RWPE1 (cell line): ENCODE measurements at places on chromosomes 11 and 22.

DNA sequence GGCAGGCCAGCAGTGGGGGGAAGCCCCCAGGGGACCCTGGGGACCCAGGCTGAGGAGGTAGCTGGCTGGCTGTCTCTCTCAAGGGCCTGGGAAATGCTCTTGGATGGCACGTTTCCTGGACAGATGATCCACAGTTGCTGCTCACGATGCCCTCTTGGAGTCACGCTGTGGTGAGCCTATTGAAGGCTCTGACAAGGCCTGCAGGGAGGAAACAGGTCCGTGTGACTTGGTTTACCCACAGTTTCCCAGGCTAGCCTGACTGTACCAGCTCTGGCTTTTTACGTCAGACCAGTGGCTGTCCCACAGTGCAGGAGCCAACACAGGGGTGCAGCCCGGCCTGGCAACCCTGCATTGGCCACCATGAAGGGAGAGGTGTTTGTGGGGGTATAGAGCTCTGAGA lies 29.2 kb upstream of the PPARA start:
- DNase-seq = no peak

DNA sequence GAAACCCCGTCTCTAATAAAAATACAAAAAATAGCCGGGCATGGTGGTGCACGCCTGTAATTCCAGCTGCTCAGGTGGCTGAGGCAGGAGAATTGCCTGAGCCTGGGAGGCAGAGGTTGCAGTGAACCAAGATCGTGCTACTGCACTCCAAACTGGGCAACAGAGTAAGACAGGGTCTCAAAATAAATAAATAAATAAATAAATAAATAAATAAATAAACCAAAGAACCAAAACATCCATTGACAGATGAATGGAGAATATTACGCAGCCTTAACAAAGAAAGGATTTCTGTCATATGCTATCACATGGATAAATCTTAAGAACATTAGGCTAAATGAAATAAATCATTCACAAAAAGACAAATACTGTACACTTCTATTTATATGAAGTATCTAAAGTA lies 11.1 kb upstream of the CSTF3 start:
- DNase-seq = no peak

DNA sequence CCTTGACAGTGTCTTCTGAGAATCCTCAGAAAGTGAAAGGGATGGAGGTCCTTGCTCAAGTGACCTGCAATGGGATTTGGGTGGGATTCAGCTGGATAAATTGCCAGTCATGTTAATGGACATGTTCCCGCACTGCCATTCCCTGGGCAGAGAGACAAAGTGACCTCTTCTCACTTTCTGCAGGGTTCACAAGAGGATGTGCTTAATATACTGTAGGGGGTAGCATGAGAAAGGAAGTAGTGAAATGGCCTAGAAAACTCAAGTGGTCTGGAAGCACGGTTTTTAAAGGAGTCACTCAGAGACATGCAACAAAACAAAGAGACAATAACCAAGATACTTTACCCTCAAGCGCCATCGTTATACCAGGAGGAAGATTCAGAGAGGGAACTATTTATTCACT lies 70.2 kb downstream of the NELL1 start:
- DNase-seq = no peak

DNA sequence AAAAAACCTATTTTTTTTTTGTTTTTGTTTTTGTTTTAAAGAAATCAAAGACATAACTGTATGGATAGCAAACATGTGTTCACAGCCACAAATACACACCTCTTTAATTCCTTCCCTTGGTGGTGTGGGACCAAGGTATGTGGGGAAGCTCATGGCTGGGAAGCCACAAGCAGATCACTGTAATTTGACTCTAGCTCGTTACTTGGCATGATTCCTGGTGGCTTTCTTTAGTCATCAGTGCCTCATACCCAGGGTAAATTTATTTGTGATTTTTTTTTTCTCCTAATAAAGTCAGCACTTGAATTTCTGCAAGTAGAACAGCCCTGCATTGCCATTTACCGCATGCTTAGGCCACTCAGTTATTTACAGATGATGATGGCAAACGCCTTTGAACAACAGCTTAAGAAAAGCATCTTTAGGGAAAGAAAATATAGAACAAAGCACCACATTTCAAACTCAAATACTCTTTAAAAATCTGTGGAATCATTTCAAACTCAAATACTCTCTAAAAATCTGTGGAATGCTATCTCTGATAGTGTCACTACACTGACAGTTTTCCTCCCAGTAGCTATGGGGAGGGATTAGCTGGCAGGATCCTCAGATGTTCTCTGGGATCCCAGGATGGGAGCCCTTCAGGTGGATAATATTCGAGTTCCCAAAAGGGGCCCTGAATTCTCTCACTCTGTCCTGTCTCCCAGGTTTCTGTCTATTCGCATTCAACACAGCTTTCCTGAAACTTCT lies 687.2 kb downstream of the OPCML start:
- peak; percentile 27 for DNase-seq

- DNase-seq = no peak
Observed at GRCh38 chr11:35675901-35676610, 13.5 kb downstream of the TRIM44 start.
